ENCODE measurements at places on chromosomes 3 and 15.

DNA sequence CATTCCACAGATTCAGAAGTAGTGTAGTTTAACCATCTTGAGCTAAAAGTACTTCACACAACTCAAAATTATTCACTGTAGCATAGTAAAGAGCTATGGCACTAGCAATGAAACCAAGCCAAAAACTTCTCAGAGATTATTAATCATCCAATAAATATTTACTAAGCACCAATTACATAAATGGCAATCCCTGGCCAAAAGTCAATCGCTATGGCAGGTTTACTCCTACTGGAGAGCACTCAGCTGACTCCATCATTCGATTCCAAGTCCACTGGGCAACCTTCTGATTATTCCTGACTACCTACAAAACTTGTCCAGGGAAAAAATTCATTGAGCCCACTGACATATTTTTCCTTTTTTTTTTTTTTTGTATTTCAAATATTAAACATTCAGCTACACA lies 23.9 kb downstream of the ATP13A3 start:
- peaks cover 9% of the 10 kb centered on the region for H3K36me3 ChIP-seq
- no peak for DNase-seq
- H3K4me1 ChIP-seq, result peaks cover 15% of the 10 kb centered on the region
- no peak overlapping the region for H3K27ac ChIP-seq
- H3K4me3 ChIP-seq, result no peak overlapping the region

DNA sequence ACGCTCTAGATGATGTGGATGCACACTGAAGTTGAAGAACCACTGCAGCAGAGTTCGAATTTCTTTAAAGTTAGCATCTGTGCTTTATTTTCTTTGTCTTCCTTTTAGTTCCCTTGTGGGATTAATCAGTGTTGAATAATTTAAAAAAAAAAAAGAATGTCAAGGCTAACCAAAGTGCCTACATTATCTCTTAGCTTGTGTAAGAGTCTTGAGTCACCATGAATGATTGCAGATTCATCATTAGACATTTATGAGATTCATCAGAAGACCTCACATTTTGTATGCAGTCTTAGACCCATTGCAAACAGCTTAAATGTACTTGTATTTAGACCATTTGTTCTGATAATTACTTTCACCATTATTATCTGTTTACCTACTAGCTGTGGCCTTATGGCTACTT lies 182.2 kb downstream of the FNDC3B start:
- no peak overlapping the region for H3K27ac ChIP-seq
- no peaks in the 10 kb centered on the region for H3K27me3 ChIP-seq
- DNase-seq, result no peak
- no peak overlapping the region for H3K4me3 ChIP-seq
- peaks cover 2% of the 10 kb centered on the region for H3K36me3 ChIP-seq

DNA sequence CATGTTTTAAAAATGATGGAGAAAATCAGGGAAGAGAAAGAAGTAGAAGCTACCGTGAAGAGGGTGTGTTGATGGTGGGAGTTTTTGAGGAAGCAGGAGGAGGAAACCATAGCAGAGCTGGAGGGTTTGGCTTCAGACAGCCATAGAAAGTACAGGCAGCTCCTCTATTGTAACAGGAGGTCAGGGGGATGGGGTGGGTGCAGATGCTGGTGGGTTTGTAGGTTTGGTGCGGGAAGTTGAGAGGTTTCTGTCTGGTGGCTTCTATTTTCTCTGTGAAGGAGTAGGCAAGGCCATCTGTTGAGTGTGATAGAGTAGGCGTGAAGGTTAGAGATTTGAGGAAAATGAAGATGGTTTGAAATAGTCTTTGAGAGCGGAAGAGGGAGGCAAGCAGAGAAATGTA lies 97.7 kb upstream of the TBC1D5 start:
- no peak overlapping the region for H3K27ac ChIP-seq
- no peaks in the 10 kb centered on the region for H3K4me1 ChIP-seq
- peaks cover 10% of the 10 kb centered on the region for H3K27me3 ChIP-seq
- no peak for DNase-seq

- no peak for DNase-seq
- peaks cover 4% of the 10 kb centered on the region for H3K36me3 ChIP-seq
- H3K27ac ChIP-seq, result no peak overlapping the region
- H3K27me3 ChIP-seq, result no peaks in the 10 kb centered on the region
- peaks cover 16% of the 10 kb centered on the region for H3K4me1 ChIP-seq
These were observed 216.5 kb downstream of the BBX start for GRCh38 chr3:107739227-107739626.

- no peaks in the 10 kb centered on the region for H3K36me3 ChIP-seq
- no peak for DNase-seq
- no peak overlapping the region for H3K4me3 ChIP-seq
These were observed 173.4 kb downstream of the MYRIP start for GRCh38 chr3:39982665-39983357.
